ENCODE measurements at places on chromosomes 1 and 21.

GRCh38 chr1:73770109-73770905 is 427.7 kb downstream of the LRRIQ3 start:
- no peak for DNase-seq

GRCh38 chr1:222759451-222760035 is 22.5 kb downstream of the FAM177B start:
- DNase-seq: no peak

DNA sequence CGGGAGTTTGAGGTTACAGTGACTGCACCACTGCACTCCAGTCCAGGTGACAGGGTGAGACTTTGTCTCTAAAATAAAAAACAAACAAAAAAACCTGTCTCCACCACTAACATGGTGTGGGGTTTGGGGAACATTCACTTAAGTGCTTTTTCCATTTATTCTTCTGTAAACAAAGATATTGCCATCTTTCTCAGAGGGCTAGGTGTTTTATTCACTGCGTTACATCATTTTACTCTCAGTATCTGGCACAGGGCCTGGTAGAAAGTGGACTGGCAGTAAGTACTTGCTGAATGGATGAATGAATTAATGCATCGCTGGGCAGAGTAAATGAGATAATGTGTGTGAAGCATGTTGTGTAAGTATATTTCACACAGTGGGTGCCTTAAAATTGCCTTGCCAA is 20.1 kb downstream of the KIAA0040 start:
- no peak for DNase-seq

DNA sequence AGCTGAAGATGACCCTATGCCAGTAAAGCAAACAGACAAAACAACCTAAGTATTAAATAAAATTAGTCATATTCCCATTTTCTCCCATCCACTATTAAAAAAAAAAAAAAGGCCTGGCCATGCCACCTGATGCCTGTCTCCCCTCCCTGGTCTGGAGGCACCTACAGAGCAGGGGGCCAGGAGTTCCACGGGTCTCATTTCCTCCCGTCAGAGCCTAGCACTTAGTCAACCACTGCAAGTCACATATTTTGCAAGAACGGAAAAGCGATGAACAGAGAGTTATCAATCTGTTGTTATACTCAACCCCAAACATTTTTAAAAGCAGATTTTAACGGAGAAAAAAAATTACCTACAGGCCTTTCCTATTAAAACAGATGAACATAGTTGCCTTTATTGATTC is 59.3 kb downstream of the TGFBR3 start:
- DNase-seq: no peak

- DNase-seq: no peak
Measured at GRCh38 chr1:7564137-7564536, 207.0 kb upstream of the VAMP3 start.

DNA sequence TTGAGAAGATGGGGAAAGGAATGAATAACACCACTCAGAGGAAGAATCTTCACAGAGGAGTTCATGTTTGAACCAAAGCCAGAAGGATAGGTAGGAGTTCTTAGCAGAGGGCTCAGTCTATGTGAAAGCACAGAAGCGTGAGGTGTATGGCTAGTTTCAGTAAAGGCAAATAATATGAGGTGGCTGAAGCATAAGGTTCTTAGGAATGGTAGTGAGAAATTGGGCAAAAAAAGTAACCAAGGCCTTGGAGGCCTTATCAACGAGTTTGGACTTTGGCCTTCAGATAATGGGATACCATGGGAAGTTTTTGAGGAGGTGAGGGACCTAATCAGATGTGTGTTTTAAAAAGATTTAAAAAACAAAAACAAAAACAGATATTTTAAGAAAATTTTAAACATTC is 47.1 kb downstream of the TCEANC2 start:
- no peak for DNase-seq
